ENCODE measurements at places on chromosomes 11 and 22.

GRCh38 chr11:70650075-70650909, 252.0 kb downstream of the CTTN start:
- peak; percentile 17 for DNase-seq

- no peak for DNase-seq
Observed at GRCh38 chr11:116046127-116046526, 541.9 kb upstream of the CADM1 start.

DNA sequence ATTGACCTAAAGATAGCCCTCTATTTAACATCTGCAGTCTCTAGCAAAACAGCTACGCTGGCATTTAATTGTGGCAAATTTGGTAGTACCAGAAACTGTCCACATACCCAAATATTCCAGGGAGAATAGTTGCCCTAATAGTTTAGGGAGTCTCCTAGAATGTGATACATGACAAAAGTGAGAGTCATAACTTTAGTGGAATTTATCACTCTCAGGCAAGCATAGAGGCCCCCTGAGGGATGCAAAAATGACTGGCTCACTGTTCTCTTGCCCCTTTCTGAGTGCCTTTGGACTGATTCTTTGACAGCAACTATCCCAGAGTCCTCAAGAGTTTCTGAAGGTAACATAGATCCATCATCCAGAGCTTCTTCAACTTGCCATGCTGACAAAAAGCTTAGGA, 2.3 kb upstream of the OR51B4 start:
- no peak for DNase-seq

DNA sequence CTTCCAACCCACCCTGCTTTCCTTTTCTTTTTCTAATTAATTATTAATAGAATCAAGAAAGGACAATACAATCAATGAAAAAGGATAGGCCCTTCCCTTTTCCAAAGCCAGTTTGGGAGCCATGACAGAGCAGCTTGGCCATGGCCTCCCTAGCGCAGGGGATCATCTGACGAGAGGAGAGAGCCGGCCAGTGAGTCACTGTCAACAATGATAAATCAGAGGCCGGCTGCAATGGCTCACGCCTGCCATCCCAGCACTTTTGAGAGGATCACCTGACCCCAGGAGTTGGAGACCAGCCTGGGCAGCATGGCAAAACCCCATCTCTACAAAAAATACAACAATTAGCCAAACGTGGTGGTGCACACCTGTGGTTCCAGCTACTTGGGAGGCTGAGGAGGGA, 27.5 kb upstream of the KRTAP5-7 start:
- DNase-seq: no peak

DNA sequence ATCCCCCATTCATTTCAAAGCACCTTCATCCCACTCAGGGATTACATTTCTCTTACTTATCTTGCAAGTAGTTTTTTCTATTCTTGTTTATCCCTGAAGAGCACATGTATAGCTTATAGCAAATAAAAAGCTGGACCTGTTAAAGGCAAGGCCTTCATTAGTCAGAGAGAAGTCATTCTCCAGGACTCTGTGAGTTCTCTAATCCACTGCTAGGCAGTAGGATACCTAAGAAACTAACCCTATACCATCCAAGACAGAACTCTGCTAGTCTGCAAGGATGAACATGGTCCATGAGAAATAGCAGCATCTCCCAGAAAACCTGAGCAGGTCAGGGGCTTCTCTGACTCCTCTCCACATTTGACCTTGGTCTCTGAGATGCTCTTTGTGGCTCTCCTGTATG, 104.5 kb downstream of the KIRREL3 start:
- DNase-seq: no peak

DNA sequence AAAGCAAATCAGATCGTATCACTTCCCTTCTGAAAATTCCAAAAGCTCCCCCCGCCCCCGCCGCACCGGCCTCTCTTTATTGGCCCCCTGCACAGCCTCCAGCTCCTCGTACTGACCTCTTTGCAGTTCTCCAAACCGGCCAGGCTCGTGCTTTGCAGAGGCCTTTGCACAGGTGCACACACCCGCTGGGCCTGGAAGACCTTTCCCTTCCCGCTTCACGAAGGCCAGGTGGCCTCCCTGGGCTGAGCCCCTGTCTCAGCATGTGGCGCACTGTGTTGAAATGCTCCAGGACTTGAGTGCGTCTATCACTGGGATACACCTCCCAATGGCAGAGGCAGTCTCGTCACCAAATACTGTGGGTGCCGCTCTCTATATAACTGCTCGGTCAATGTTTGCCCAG, 13.2 kb upstream of the ADA2 start:
- no peak for DNase-seq

DNA sequence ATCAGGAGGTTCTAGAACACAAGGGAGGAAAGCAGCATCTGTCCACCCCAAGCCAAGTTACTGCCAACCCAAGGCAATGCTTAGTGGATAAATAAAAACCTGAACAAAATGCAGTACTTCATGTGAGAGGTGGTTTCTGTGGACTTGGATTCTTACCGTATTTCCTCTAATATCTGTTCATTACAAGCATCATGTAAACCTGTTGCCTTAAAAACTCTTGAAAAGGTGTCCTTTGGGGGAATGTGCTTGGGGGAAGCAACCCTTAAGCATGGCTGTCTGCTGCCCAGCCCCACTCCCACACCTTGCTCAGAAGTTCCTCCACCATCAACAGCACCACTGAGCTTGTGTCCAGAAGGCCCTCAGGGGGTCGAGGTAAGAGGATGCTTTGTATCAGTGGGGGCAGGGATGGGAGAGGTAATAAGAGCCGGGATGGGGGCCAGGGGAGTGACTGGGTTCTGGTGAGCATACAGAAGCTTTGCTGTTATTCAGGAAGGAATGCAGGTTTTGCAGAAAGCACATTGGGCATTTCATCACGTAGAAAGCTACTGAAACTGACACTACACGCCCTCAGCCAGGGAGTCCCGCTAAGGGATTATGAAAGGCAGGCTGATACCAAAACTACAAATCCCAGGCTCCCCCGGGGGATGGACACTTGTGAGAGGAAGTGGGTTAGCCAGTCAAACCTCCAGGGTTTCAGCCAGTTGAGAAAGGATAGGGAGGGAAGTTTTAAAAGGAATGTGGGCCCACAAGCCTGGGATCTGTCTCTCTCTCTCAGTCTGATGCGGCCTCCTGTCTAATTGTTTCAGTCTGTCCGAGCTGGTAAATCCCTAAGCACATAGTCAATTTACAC, 52.0 kb downstream of the KCNJ1 start:
- no peak for DNase-seq

- no peak for DNase-seq
Observed at GRCh38 chr11:43138621-43139140, 173.1 kb upstream of the API5 start.

GRCh38 chr11:20362481-20362880, 1.0 kb upstream of the HTATIP2 start:
- no peak for DNase-seq

DNA sequence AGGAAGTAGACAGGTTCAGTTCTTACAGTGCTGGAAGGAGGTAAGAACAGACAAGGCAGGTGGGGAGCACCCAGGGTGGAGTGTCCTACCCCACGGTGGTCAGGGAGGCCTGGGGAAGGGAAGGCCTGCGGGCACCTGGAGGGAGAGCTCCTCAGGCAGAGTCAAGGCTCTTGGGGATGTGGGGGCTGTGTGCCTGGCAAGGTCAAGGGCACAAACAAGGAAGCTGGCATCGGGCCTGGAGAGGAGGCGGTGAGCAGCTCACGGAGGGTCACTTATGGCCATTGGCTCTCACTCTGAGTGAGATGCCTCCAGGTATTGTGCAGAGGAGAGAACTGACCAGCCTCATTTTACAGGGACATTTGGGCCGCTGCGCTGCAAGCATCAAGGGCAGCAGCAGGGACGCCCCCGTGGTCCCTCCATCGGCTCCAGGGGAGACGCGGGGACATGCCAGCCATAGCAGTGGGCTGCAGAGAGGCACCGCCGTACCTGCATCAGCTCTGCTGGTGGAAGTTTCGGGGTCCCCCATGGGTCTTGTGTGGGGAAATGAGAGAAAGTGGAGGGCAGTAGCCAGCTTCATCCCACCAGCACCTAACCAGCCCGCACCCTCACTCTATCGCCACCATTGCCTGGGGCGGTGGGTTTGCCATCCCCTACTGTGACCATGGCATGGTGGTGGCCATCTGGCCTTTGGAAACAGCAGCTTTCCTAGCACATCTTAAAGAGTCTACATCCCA, 37.5 kb upstream of the RTL6 start:
- DNase-seq: no peak

DNA sequence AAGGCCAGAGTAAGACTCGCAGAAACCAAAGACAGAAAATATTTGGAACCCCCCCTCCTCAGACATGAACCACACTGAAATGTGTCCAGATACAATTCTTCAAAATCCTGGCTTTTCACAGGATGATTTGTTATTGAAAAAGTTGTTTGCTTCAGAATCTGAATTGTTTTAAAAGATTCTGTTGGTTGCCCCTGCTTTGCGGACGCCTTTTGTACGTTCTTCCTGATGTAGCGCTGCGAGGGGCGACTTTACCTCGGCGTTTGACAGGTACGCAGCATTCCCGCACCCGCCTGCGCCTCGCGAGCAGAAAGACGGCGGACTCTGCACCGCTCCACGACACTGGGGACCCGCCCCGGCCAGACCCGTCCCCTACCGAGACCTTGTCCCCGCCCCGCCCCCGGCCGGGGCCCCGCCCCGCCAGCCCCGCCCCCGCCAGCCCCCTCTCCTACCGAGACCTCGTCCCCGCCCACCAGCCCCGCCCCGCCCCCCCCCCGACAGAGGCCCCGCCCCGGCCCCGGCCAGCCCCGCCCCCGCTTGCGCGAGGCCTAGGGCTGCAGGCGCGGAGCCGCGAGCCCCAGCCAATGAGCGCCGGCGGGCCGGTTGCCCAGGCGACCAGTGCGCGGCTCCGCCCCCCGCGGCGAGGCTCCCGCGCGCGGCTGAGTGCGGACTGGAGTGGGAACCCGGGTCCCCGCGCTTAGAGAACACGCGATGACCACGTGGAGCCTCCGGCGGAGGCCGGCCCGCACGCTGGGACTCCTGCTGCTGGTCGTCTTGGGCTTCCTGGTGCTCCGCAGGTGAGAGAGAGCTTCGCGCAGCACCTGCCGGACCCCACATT, at the start of gene GLB1L2:
Gene GLB1L2 (plus strand): TSS at position 635 of the 835 bp plus-strand sequence. CDS start 74 bp downstream, at position 709.
- peak; percentile 83 for DNase-seq

DNA sequence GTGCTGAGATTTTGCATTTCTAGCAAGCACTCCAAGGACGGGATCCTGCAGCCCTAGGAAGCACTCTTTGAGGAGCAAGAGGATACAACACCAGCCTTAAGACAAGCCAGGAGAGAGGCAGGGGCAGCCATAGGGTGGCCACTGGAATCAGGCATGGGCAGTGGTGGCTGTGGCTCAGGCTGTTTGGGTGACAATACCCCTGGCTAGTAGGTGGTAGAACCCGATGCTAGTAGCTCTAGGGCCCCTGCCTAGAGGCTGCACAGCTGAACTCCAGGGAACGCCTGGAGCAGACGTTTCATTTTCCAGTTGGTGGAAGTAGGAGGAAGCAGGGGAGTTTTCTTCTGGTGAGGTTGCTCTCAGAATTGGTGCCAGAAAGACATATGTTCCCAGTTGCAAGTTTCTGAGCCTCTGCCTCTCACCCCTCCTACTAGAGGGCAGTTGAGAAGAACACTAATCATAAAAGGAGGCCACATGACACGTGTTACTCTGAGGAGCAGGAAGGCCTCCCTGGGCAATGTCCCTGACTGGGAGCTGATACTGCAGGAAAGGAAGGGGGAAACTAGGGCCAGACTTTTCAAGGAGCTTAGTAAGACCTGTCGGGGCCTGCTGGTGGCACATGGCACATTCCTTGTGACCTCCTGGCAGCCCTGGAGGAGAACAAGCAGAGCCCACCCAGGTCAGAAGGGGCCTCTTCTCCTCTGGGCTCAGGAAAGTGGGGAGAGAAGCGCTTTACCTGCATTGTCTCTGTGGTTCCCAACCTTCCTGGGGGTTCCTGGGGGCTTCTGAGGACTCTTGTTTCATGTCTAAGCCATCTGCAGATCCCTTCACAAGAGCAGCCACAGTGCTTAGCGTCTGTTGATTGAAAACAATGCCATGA, 56.6 kb upstream of the DRD2 start:
- no peak for DNase-seq
